ENCODE measurements at places on chromosomes 3 and 15.

- no peak for DNase-seq
Observed at GRCh38 chr3:144413068-144413467, 441.4 kb downstream of the DIPK2A start.

DNA sequence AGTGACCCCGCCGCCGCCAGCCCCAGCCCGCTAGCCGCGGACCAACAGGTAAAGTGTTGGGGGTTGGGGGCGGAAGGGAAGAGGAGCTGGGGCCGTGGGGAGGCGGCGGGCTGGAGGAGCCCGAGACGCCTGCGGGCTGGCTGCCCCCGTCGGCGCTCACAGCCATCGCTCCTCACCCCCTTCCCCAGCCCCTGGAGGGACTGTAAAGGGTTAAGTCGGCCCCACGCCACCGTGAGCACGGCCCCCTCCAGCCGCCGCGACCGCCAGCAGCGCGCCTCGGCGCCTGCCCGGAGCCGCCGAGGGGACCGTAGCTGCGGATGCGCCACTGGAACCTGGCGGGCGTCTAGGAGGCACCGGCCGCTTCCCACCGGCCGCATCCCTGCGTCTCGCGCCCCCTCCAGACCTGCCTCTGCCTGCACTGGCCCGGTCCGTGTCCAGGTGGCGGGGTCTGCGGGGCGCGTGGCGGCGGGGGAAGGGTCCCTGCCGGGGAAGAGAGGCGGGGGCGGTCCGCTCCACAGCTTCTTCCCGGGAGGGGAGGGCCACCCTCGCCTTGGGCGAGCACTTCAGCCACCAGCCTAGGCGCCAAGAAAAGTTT, 522 bp downstream of the MED12L start:
- no peak for DNase-seq

GRCh38 chr15:83559310-83559966, 94.5 kb upstream of the ADAMTSL3 start:
- DNase-seq: no peak

- DNase-seq: no peak
Observed at GRCh38 chr15:74680456-74680855, 15.4 kb downstream of the EDC3 start.

- no peak for DNase-seq
Observed at GRCh38 chr3:40886660-40887425, 312.5 kb upstream of the CTNNB1 start.

- DNase-seq: no peak
Observed at GRCh38 chr15:43749690-43750345, 3.6 kb downstream of the PDIA3 start.

GRCh38 chr3:43372809-43373559, 86.6 kb downstream of the SNRK start:
- no peak for DNase-seq

GRCh38 chr3:132723024-132723950, 1.1 kb upstream of the NPHP3 start:
- no peak for DNase-seq

GRCh38 chr3:49616491-49616941, 57.6 kb upstream of the APEH start:
- DNase-seq: no peak

- DNase-seq: no peak
Observed at GRCh38 chr3:120646771-120647432, 35.1 kb downstream of the HGD start.

DNA sequence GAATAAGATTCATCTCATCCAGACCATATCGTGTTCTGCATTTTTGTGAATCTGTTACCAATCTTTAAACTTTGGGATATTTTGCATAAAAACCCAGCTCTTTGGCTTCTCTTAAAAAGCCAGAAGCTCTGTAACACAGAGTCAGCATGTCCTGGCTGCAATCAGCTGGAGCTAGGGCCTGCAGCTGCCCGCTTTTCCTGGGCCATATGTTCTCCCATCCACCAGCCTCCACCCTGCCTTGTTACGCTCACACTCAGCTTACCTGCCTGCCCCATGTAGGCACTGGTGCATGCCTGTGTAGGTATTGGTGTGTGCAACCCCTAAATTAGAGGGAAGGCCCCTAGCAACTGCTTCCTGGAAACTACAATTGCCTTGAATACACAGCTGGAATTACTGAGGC, 48.2 kb downstream of the CRYGS start:
- DNase-seq: no peak

GRCh38 chr3:35721628-35722027, 82.3 kb downstream of the ARPP21 start:
- no peak for DNase-seq

- no peak for DNase-seq
Observed at GRCh38 chr3:132262956-132263355, 54.3 kb upstream of the ACP3 start.

DNA sequence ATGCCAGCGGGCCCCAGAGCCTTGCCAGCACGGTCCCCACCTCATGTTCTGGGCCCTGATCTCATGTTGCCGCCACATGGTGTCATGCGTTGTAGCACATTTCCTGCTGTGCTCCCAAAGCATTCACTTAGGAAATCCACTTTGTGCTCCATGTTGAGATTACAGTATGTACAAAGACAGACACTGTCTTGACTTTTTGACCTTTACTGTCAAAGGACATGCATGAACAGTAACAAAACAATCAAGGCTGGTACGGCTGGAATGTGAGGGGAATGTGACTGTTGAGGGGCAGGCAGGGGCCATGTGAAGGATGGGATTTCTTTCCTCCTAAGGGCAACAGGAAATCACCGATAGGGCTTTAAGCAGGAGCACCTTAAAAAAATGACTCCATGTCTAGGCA, 53.3 kb upstream of the RPL32 start:
- no peak for DNase-seq

DNA sequence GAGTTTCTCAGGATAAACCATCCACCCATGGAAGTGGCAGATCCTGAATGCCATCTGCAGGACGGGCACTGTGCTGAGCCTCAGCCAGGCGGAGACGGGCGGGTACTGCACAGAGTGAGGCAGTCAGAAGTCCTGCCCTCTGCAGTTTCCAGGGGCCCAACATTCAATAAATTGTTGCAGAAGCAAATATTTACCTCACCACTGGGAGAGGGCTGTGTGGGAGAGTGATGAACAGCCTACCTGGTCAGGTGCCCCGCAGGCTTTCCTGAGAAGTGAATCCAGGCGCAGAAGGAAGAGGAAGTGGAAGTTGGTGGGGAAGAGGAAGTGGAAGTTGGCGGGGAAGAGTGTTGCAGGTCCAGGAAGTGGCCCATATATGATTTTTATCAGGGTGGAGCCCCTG, 100.8 kb downstream of the SLCO3A1 start:
- no peak for DNase-seq

DNA sequence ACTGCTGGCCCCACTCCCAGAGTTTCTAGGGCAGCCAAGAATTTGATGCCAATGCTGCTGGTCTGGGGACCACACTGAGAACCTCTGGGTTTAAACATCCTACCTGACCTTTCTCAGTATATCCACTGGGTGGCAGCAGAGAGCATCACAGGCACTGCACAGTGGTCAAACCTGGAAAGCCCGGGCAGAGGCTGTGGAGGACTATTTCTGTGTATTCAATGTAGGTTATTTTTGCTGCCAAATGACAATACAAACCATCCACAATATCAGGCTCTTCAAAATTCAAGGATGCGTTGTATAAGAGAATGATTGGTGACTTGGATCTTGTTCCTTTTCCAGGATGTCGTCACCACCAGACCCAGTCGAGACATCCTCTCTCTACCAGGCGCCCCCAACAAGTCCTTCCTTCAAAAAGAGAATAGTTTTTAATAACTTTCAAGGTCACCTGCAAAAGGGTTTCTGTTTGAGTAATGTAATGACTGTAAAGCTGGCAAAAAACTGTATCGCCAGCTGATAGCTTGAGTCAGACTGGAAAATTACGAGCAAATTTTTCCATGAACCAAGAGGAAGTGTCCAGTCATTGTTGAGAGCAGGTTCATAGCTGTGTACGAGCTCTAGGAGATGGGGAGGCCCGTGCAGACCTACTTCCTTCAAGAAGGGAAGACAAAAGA, 30.5 kb upstream of the MYZAP start:
- DNase-seq: peak; percentile 36

GRCh38 chr3:113556946-113557335, 24.6 kb downstream of the SIDT1 start:
- no peak for DNase-seq

- no peak for DNase-seq
Observed at GRCh38 chr3:104411757-104412156, 955.0 kb upstream of the ALCAM start.

- DNase-seq: no peak
Observed at GRCh38 chr3:187626581-187626980, 43.6 kb downstream of the SST start.

GRCh38 chr3:192597506-192597905, 129.8 kb downstream of the FGF12 start:
- DNase-seq: no peak

- peak; percentile 43 for DNase-seq
Observed at GRCh38 chr15:68550498-68551295, 28.1 kb upstream of the CORO2B start.

DNA sequence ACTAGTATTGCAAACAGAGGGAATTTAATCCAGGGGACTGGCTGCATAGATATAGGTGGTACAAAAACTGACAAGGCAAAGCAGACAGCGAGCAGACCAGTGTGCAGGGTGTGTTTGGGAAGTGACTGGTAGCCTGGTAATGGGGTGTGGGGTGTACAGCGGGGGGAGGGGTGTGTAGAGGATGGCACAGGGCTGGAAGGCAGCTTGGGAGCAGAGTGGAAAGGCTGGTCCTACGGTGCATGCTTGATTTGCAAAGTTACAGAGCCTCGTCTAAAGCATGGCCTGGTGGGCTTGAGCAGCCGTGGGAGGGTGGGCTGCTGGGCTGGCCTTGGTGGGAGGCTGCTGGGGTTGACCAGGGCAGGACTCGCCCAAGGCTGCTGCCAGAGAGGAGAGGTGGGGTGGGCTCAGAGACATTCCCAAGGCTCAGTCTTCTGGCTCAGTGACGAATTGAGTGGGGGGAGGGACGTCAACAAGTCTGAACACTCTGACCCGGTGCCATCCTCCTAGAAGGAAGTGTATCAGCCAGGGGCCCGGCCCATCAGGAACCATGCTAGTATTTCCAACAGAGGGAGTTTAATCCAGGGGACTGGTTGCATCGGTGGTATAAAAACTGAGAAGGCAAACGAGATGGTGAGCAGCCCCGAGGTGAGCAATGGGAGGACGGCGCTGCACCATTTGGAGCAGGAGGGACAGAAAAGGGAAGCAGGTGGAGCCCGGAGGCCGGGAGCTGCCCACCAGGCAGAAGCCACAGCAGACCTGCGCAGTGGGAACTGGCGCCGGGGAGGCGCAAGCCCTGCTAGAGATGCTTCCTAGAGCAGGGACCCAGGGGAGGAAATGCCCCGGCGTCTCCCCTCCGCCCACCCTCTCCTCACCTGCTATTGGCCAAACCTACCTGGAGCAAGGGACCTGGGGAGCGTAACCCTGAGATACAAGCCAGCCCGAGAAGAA, 29.2 kb downstream of the CPN2 start:
- DNase-seq: no peak

DNA sequence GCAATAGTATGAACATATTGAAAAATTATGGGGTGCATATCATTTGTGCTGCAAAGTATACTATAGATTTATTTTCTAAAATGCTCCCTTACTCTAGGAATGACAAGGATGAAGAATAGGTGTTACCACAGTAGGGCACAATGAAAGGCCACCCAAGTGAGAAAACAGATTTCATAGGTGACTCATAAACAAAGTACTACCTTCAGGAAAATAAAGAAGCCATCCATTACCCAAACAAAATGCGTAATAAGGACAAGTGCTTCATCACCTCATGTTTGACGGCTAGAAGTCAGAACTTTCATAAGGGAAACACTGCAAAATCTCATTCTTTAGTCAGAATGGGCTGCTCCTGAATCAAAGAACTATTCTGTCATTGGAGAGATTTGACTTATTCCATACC, 116.6 kb downstream of the MFSD1 start:
- DNase-seq: no peak

DNA sequence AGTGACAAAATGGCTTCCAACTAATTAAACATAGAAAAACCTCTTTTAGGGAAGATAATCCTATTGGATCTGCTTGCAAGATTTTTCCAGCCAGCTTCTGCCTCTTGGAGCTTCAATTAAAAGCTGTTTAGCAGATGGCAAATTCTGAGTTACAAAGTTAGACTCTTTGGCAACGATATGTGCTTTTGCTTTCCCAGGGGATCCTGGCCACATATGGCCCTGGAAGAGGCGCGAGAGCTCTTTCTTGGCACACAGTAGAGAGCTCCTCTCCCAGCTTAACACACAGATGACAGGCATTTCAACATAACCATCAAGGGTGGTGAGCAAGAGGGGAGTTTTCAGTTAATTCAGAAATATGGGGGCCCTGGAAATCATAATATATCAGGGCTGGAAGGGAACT, 41.6 kb upstream of the GALNT15 start:
- DNase-seq: no peak

DNA sequence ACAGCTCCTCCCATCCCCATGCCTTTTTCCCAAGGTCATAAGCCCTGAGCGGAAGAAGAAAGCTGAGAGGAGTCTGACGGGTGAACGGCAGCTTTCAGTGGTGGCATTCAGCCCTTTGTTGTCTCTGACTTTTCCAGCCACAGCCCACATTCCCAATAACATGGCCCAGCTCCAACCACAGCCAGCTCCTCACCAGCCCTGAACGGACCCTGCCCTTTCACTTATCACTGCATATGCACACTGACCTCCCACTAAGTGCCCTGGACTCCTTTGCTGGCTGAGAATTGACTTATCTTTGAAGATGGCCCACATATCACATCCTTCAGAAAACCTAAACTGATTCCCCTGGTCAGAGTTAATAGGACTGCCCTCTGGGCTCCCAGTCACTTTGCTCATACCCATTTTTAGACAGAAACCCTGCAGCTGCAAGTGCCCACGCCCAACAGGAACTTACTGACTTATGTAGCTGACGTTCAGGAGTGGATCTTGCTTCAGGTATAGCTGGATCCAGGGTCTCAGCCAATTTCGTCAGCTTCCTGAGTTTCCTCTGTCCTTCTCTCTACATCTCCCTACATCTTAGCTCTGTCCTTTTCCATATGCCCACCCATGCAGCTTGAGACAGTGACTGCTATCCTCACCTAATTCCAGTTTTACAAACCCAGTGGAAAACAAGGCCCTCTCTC, 348.5 kb upstream of the PROK2 start:
- DNase-seq: no peak

GRCh38 chr3:106030627-106030963, 161.8 kb upstream of the CBLB start:
- no peak for DNase-seq

- DNase-seq: no peak
Observed at GRCh38 chr3:128397484-128397883, 69.2 kb downstream of the DNAJB8 start.

DNA sequence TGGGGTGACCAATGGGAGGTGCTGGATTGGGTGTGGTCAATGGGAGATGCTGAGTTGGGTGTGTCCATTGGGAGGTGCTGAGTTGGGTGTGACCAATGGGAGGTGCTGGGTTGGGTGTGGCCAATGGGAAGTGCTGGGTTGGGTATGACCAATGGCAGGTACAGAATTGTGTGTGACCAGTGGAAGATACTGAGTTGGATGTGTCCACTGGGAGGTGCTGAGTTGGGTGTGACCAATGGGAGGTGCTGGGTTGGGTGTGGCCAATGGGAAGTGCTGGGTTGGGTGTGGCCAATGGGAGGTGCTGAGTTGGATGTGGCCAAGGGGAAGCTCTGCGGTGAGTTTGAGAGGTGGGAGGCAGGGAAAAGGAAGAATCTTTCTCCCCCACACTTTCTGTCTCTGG, 250.0 kb upstream of the PROK2 start:
- DNase-seq: no peak

Measured in central memory CD8-positive, alpha-beta T cell (primary cell).